ENCODE measurements at places on chromosomes 6 and 20.
A peak's percentile ranks its signal among the peaks of the same experiment; 100 is the strongest.

DNA sequence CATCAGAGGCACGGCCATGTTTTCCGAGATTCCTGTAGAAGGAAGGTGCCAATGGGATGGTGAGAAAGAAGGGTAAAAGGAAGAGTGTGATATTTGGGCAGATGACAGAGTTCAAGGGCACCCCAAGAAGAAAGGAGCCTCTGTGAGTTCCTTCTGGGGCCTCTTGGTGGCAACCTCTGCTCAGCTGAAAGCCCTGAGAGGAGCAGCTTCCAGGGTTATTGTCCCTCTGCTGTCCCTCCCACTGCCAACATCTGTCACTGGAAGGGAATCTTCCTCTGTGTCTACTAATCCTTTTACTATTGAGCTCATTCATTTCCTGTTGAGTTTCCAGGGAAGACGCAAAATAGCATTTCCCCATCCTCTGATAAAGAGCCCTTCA is 40.0 kb upstream of the KCNK16 start:
- peak; percentile 45 for DNase-seq

GRCh38 chr6:111646034-111646433 is 40.4 kb upstream of the TRAF3IP2 start:
- no peak for DNase-seq

DNA sequence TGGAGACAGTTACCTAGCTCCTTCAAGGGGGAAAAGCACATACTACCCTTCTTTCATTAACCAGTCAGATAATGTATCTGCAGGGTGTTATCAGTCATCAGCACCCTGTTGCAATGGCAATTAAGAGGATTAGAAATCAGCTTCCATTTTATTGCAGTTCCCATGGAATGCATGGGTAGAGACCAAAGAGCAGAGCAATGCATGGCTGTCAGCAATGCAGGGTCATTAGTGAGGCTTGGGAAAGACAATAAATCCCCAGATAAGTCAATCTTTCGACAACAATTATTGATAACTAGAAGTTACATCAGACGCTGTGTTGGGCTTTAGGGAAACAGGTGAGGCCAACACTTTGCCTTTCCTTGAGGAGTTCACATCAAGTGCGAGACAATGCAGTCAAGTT is 150.9 kb downstream of the MAFB start:
- DNase-seq: no peak

DNA sequence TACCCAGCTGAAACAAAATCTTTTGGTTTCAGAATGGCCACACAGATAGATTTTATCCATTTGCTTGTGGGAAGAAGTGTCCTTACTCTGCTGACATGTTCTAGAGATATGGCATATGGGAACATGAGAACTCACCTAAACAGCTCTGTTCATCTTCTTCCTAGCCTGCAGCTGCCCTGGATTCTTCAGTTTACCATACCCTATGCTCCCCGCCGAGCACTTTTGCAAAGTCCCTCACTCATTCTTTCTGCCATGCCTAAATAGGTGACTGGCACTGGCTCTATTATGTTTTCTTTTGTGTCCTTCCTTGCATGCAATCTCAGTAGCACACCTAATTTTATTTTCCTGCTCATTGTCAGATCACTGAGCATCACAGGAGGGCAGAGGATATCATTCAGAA is 293.7 kb upstream of the RSPO3 start:
- DNase-seq: no peak

DNA sequence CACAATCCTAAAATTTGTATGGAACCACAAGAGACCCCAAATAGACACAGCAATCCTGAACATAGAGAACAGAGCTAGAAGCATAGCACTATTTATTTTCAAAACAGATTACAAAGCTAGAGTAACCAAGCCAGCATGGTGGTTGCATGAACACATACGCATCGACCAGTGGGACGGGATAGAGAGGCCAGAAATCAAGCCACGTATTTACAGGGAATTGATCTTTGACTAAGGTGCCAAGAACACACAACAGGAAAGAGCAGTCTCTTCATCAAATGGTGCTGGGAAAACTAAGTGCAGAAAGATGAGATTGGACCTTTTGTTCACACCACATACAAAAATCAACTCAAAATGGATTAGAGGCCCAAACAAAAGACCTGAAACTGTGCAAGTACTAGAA is 21.1 kb downstream of the TTLL2 start:
- no peak for DNase-seq

- DNase-seq: no peak
These were observed 10.5 kb upstream of the TOX2 start for GRCh38 chr20:43903953-43904826.

DNA sequence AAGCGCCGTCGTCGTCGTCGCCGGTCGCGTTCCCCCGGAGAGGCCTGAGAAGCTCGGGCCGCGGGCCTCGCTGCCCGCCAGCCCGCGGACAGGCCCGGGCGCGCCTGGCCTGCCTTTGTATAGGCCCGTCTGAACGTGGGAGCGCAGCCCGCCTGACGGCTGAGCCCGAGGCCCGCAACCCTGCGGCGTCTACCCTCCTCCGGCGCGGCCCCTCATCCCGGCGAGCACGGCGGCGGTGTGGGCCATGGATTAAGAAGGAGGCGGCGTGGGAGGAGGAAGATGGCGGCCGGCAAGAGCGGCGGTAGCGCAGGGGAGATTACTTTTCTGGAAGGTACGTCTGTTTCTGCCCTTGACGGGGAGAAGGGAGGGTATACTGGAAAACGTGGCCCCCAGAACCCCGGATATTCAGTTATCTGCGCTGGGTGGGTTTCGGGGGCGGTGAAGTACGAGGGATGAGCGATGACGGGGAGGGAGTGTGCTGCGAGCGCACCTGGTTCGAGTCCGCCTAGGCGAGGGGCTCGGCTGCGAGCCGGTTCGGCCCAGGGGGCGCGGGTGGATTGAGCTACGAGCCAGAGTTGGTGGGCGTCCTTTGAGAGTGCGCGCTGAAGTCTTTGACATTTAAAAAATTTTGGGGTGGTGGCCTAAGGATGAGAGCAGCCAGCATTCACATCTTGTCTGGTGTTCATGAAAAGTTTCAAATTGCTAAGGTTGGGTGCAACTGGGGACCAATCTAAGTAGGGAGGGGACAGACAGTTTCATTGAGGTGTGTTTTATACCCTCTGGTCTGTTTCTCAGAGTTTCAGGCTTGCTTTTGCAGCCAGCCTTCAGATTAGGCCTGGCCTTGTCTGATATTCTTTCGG is 796 bp downstream of the SENP6 start:
- DNase-seq: peak; percentile 55

DNA sequence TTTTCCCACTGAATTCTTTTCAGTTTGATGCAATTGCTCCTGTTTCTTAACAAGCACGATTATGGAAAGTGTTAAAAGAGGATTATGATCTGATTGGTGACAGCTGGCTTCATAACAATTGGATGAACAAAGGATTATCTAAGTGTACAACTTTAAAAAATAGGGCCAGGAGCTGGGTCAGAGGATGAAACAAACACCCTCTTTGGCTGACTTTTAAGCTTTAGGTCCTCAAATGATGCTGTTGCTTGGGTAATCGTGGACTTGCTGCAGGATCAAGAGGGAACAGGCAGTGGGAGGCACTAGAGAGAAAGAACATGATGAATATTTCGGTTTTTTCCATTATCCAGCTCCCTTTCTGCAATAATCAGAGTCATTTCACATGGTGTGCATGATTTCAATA is 35.5 kb upstream of the TMX4 start:
- no peak for DNase-seq

DNA sequence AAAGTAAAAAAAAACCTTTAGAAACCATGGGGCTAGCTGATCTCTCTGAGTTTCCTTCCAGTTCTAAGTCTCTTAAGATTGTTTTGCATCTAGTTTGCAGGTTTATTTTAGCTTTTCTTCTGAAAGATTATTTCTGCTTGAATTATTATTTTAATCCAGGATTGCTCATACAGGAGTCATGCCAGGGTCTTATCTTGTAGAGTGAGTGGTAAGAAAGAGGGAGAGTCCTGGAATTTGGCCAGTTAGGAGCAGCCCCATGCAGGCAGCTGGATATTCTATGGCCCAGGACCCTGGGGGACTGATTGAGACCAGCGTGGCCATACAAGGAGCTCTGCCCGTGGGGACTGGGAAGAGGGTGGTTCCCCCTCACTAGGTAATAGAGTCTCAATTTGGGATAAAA is 178.9 kb upstream of the HEY2 start:
- no peak for DNase-seq

DNA sequence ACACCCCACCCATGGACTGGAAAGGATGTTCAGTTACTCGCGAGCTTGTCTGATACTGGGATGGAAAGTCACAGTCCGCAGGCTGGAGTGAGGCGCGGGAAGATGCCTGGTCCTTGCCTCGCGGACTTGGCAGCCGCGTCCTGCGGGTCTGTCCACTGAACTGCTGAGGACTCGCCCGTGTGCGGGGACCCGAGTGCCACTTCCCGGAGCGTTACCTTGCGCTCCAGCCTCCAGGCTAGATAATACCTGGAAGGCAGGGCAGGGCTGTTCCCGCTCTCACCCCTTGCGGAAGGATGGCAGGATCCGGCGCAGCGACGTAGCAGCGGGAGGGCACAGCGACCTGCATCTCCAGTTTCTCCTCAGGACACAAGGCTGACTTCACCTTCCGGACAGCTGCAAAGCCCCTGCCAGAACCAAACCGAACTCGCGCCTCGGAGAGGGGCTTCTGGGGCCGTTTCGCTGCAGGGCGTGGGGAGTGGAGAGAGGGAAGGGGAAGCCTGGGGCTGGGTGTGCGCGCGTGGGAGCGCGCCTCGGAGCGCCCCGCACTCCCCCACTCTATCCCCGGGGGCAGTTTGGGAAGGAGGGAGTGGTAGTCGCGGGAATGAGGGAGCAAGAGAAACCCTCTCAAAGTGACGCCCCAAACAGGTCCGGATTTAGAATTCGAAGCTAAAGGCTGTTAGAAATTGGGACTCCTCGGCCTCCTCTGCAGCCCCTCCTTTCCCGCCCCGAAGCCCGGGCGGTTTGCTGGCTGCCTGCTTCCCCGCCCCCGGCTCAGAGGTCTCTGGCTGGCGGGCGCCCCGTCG is at the start of gene KCNQ5:
KCNQ5 (plus strand) TSS at position 774 of the 803 bp plus-strand sequence.
- DNase-seq: peak; percentile 35

- DNase-seq: no peak
These were observed 430.3 kb downstream of the PLCB1 start for GRCh38 chr20:8562356-8562755.

GRCh38 chr20:33438481-33438880 is 5.1 kb downstream of the SNTA1 start:
- no peak for DNase-seq

DNA sequence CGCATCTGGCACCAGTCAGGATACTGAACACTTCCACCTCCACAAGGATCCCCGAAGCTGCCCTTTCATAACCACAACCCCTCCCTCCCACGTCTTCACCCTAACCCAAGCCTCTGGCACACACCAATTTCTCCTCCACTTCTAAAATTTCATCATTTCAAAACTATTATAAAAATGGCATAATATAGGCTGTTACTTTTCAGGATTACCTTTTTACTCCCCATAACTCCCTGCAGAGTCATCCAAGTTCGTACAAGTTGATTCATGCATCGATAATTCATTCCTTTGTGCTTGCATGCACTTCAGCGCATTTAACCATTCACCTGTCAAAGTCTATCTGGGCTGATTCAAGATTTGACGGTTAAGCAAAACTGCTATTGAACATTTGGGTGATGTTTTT is 30.6 kb upstream of the LY86 start:
- no peak for DNase-seq

DNA sequence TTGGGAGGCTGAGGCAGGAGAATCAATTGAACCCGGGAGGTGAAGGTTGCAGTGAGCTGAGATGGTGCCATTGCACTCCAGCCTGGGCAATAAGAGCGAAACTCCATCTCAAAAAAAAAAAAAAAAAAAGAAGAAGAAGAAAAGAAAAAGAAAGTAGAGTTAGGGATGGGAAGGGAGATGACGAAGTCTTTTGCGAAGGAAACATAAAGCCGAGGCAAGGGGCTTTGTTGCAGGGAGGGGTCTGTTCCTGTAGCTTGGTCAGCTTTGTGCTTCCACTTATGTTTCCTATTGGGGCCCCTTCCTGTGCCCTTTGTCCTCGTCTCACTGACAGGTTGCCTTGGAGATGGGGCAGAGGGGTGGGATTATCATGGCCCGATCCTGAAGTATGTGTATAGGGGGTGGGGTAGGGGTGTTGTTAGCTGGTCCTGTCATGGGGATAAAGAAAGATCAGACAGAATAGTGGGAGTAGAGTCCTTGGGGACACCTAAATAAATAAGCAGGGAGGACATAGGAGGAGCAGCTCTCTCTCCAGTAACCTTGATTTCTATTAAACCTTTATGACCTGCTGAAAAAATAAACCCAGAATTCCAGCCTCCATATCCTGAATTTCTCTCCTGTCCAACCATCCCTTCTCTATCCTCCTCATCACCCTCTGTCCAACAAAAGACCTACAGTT is 1.1 kb upstream of the CLIC1 start:
- no peak for DNase-seq

- no peak for DNase-seq
These were observed 52.9 kb upstream of the APCDD1L start for GRCh38 chr20:58568126-58568482.

DNA sequence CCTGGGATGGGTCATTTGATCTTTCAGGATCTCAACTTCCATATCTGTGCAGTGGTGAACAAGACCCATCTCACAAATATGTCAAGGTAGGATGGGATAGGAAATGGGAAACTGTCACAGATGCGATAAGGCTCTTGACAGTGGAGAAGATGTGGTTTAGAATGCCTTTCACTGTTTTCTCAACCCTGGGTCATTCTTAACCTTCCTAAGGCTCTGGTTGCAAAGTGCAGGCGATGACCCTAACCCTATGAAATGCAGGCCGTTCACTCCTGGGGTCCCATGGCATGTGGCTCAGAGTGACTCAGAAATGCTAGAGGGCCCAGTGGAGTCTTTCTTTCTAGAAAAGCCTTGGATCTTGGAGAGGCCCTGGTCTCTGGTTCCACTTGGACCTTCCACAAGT is 61.7 kb downstream of the FOXA2 start:
- no peak for DNase-seq

DNA sequence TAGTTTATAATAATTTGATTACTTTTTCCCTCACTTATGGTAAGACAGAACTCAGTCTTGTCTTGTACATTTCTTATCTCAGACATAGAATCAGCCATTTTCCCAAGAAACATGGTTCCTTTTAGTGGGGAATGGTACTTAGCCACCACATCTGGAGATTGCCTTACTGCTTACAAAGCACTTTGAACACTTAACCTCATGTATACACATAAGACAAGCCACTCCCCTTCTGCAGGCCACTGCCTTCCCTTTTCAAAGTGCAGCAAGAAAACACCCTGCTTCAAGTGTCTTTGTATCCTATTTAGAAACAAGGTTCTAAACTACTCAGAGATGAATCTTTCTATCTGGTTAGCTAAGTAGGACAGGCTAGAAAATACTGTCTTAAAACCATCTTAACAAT is 159.2 kb downstream of the UBE3D start:
- no peak for DNase-seq

GRCh38 chr20:59071216-59071615 is 28.6 kb upstream of the PRELID3B start:
- DNase-seq: no peak

DNA sequence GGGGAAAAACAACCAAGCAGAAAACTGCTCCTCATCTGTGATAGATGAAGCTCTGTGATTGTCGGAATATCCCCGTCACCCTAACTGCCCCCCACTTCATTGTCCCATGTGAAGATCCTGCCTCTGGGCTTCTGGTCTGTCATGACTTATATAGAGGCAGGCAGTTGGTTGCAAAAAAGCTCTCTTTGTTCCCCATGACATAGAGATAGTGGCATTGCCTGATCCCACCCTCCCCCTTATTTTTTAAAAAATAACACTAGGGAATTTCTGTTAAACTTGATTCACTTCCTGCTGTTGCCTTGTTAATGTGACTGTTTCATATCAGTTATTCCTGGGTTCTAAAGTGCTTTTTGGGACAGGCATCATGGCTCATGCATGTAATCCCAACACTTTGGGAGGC is 203.1 kb downstream of the JARID2 start:
- DNase-seq: no peak
